Activated CD4-positive, alpha-beta memory T cell treated with anti-CD3 and anti-CD28 coated beads for 36 hours (primary cell): ENCODE measurements at places on chromosomes 13 and 19. TPM values are rescaled to one million over a fixed set of nuclear protein-coding genes. Genes with fewer than 3 reads are reported as not detected.

- no peaks in the 10 kb centered on the region for H3K4me1 ChIP-seq
- H3K36me3 ChIP-seq: peaks cover 2% of the 10 kb centered on the region
- DNase-seq: no peak
Measured at GRCh38 chr19:42335374-42335936, 10.0 kb downstream of the MEGF8 start.

DNA sequence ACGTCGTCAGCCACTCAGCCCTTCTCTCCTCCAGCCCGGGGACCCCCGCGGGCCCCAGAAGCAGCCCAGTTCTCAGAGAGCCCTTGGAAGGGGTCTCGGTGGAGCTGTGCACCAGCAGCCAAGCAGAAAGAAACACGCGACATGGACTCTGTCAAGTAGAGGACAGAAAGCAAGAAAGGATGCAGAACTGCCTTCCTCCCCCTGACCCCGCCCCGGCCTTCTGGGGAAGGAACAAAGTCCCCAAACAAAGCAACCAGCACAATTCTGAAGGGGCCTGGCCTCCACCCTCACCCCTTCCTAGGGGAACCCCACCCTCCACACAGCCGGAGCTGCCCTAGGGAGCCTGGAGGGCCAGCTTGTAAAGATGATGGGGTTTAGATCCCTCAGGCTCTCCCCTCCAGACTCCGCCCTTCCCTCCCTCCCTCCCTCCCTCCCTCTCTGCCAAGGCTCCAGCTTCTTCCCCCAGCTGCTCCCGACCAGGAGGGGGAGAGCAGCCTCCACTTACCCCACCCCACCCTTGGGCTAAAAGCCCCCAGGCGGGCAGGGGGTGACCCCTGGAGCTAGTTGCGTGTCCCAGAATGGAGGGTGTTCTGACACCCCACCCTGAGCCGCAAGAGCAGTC lies 7.8 kb downstream of the LYL1 start:
- peaks cover 33% of the 10 kb centered on the region for H3K4me1 ChIP-seq
- no peak for DNase-seq
- H3K27ac ChIP-seq: no peak overlapping the region
- peaks cover 22% of the 10 kb centered on the region for H3K27me3 ChIP-seq

- H3K36me3 ChIP-seq: peaks cover 27% of the 10 kb centered on the region
- peak overlapping the region; percentile 93 for H3K4me3 ChIP-seq
- no peak for DNase-seq
- peaks cover 13% of the 10 kb centered on the region for H3K4me1 ChIP-seq
- peak overlapping the region; percentile 91 for H3K27ac ChIP-seq
- H3K27me3 ChIP-seq: no peaks in the 10 kb centered on the region
Measured at GRCh38 chr19:52336791-52337381, 843 bp downstream of the ZNF610 start.

DNA sequence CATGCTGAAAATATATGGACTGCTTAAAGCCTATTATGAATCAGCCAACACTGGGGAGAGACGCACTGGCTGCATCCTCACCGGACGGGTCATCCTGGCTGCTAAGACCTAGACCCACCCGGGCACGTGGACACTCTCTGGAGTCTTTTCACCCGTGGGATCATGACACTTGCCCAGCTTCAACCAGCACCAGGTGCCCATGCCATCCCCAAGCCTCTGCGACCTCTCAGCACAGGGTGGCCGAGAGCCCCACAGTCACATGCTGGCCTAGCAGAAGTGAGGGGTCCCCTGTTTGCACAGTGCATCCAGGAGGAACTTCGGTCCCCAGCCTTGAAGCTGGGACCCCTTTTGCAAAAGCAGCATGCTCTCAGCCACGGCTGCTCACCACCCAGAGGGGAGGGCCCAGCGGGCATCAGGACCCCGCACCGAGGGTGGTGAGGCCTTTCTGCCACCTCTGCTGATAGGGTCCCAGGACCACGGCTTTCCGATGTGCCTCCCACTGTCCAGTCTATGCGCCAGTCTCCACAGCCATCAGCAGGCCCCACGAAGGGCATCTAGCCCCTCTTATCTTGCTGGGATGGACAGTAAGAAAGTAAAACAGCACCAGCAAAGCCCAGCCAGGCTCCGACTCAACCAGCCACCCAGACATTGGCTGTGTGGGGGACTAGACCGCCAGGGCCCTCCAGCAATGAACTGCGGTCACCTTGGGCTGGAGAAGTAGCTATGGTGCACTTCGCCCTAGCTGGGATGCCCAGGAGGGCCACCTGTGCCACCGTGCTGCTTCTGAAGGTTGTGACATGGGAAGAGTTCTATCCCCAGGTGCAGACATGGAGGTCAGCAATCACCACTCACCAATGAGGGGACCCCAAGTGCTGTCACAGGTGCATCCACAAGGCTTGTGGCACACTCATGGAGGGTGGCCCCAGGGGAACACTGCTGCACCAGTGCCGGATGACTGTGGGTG lies 73.1 kb downstream of the CEBPG start:
- H3K36me3 ChIP-seq: no peaks in the 10 kb centered on the region
- no peak for DNase-seq
- H3K4me1 ChIP-seq: no peaks in the 10 kb centered on the region
- no peak overlapping the region for H3K27ac ChIP-seq
- H3K27me3 ChIP-seq: no peaks in the 10 kb centered on the region
- H3K4me3 ChIP-seq: no peak overlapping the region

DNA sequence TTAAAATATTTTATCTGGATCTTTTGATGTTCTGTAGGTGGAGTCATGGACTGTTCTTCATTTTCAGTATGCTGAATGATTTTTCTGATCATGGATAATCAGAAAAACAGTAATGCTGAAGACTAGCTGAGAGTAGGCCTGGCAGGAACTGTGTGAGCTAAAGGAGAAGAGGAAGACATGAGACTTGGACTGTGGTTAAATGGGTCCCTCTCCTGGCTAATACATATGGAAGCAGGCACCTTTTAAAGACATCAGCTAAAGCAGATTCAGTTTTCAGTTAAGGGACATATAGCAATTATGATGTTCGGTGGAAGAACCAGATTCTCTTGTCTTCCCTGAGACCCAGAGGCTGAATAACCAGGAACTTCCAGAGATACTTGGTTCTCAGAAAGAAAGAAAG lies 169.4 kb downstream of the OLFM4 start:
- no peaks in the 10 kb centered on the region for H3K4me1 ChIP-seq
- H3K4me3 ChIP-seq: no peak overlapping the region
- DNase-seq: no peak
- H3K36me3 ChIP-seq: no peaks in the 10 kb centered on the region

GRCh38 chr19:54145541-54146158 lies 8.1 kb downstream of the CNOT3 start:
- H3K4me1 ChIP-seq: peaks cover 15% of the 10 kb centered on the region
- no peak for DNase-seq

DNA sequence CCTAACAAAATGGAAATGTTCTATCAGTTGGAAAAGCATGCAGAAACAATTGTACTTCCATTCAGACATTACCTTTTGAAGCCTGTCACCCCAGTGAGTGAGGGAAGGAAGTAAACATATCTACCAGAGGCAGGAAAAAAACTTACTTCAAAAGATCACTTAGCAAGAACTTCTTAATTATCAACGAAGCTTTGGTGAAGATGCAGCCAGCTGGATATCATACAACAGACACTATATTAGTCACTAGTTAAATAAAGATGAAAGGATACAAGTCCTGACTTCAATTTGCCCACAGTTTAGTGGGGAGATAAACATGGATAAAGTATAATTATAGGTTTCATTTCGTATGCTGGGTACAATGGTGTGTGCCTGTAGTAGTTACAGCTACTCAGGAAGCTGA lies 148.8 kb downstream of the TNFRSF19 start:
- no peak overlapping the region for H3K4me3 ChIP-seq
- DNase-seq: no peak
- H3K4me1 ChIP-seq: peaks cover 13% of the 10 kb centered on the region
- no peak overlapping the region for H3K27ac ChIP-seq
- H3K27me3 ChIP-seq: no peaks in the 10 kb centered on the region

- H3K4me3 ChIP-seq: no peak overlapping the region
- no peak overlapping the region for H3K27ac ChIP-seq
- H3K27me3 ChIP-seq: peaks cover 7% of the 10 kb centered on the region
- no peaks in the 10 kb centered on the region for H3K36me3 ChIP-seq
Measured at GRCh38 chr13:26882731-26883130, 122.1 kb upstream of the GPR12 start.

ADGRE2 gene
- total RNA-seq: 0.58 TPM

GRCh38 chr13:77975358-77976042 lies 56.9 kb upstream of the EDNRB start:
- no peak overlapping the region for H3K4me3 ChIP-seq
- H3K27ac ChIP-seq: no peak overlapping the region
- DNase-seq: no peak
- no peaks in the 10 kb centered on the region for H3K36me3 ChIP-seq
- H3K4me1 ChIP-seq: no peaks in the 10 kb centered on the region

GRCh38 chr19:18951721-18952281 lies 10.8 kb upstream of the HOMER3 start:
- no peaks in the 10 kb centered on the region for H3K36me3 ChIP-seq
- no peaks in the 10 kb centered on the region for H3K4me1 ChIP-seq
- no peaks in the 10 kb centered on the region for H3K27me3 ChIP-seq
- DNase-seq: no peak

DNA sequence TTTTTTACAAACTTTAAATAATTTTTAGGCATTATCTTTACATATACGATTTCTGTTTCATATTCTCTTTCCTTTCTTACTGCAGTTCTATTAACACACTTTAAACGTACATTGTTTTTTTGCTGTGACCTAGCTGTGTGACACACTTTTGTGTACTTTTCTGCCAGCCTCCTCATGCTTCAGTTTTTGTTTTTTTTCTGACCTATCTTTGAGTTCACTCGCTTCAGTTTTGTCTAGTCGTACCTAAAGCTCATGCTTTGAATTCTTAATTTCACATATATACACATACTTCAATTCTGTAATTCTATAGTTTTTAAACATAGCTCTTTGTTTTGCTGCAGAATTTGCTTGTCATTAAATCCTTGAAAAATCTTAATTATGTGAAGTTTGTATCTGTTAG lies 150.4 kb downstream of the PDS5B start:
- peak overlapping the region; percentile 72 for H3K4me3 ChIP-seq
- no peaks in the 10 kb centered on the region for H3K27me3 ChIP-seq
- DNase-seq: no peak
- peak overlapping the region; percentile 83 for H3K27ac ChIP-seq
- H3K36me3 ChIP-seq: peaks cover 13% of the 10 kb centered on the region

PBX4 gene
- total RNA-seq: 45.7 TPM

- no peaks in the 10 kb centered on the region for H3K27me3 ChIP-seq
- no peak overlapping the region for H3K27ac ChIP-seq
- peaks cover 16% of the 10 kb centered on the region for H3K4me1 ChIP-seq
Measured at GRCh38 chr19:18995804-18996241, 37.5 kb downstream of the SUGP2 start.

GRCh38 chr13:20024702-20025101 lies 66.2 kb downstream of the ZMYM2 start:
- H3K4me1 ChIP-seq: peaks cover 17% of the 10 kb centered on the region
- H3K36me3 ChIP-seq: peaks cover 29% of the 10 kb centered on the region
- H3K4me3 ChIP-seq: no peak overlapping the region
- H3K27ac ChIP-seq: no peak overlapping the region
- H3K27me3 ChIP-seq: no peaks in the 10 kb centered on the region
- DNase-seq: no peak

GRCh38 chr19:2512523-2513431 lies 36.9 kb downstream of the GADD45B start:
- H3K27ac ChIP-seq: no peak overlapping the region
- peaks cover 5% of the 10 kb centered on the region for H3K4me1 ChIP-seq
- no peaks in the 10 kb centered on the region for H3K27me3 ChIP-seq
- H3K4me3 ChIP-seq: no peak overlapping the region
- H3K36me3 ChIP-seq: no peaks in the 10 kb centered on the region
- no peak for DNase-seq

DNA sequence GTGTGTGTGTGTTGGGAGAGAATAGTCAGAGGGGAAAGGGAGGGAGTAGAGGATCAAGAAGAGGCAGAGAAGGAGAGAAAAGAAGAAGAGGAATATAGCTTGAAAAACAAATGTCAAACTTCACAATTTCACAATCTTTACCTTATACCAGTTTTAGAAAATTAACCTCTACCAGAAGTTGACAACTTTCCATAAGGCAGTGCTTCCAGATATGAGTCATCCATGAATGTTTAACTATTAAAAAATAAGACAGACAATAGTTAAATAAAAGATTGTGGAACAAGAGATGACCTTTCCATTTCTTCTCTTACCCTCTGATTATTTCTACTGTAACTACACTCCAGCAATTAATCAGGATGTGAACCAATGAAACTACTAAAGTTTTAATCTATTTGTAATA lies 229.4 kb downstream of the ITGBL1 start:
- DNase-seq: no peak
- H3K36me3 ChIP-seq: no peaks in the 10 kb centered on the region
- H3K4me3 ChIP-seq: no peak overlapping the region
- peaks cover 15% of the 10 kb centered on the region for H3K27me3 ChIP-seq

DNA sequence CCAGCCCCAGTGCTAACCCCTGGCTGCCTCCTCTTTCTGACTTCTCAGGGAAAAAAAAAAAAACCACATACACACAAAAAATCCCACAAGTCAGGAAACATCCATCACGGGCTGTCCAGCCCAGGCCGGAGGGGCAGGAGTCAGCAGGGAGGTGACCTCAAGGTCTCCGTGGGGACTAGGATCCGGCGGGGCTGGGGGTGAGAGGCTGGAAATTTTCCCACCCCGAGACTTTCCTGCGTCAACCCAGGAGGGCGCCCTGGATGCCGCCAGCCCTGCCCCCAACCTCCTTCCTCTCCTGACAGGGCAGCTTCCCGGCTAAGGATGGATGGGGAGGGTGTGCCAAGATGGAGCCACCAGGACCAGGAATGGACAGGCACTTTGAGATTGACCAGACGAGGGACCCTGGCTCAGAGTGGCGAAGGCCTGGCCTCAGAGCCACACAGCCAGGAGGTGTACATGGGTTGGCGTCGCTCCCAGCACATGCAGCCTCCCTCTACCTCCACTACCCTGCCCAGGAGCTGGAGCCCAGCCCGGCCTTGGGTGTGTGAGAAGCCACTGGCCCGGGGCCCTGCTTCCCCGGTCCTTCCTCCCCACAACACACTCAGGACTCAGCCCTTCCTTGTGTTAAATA lies 33.3 kb downstream of the BLOC1S3 start:
- H3K4me3 ChIP-seq: no peak overlapping the region
- no peaks in the 10 kb centered on the region for H3K36me3 ChIP-seq
- H3K4me1 ChIP-seq: peaks cover 2% of the 10 kb centered on the region
- no peak for DNase-seq
- H3K27ac ChIP-seq: no peak overlapping the region
- peaks cover 20% of the 10 kb centered on the region for H3K27me3 ChIP-seq

GRCh38 chr19:50003810-50004419 lies 21.3 kb downstream of the VRK3 start:
- H3K36me3 ChIP-seq: peaks cover 45% of the 10 kb centered on the region
- no peaks in the 10 kb centered on the region for H3K27me3 ChIP-seq
- H3K27ac ChIP-seq: peak overlapping the region; percentile 45
- DNase-seq: peak; percentile 62
- H3K4me1 ChIP-seq: peaks cover 25% of the 10 kb centered on the region
- peak overlapping the region; percentile 7 for H3K4me3 ChIP-seq

GRCh38 chr13:39599842-39600241 lies 3.2 kb downstream of the LHFPL6 start:
- DNase-seq: no peak
- H3K4me1 ChIP-seq: peaks cover 18% of the 10 kb centered on the region
- H3K4me3 ChIP-seq: no peak overlapping the region
- H3K36me3 ChIP-seq: no peaks in the 10 kb centered on the region
- H3K27ac ChIP-seq: no peak overlapping the region

GRCh38 chr13:97141097-97141496 lies 81.0 kb upstream of the MBNL2 start:
- peaks cover 11% of the 10 kb centered on the region for H3K4me1 ChIP-seq
- H3K4me3 ChIP-seq: no peak overlapping the region
- H3K27ac ChIP-seq: no peak overlapping the region
- DNase-seq: no peak
- H3K36me3 ChIP-seq: no peaks in the 10 kb centered on the region

- H3K4me1 ChIP-seq: no peaks in the 10 kb centered on the region
- no peak for DNase-seq
- no peaks in the 10 kb centered on the region for H3K27me3 ChIP-seq
- no peaks in the 10 kb centered on the region for H3K36me3 ChIP-seq
Measured at GRCh38 chr13:34808649-34809048, 133.4 kb upstream of the NBEA start.

C19orf38 gene
- 1.4 TPM for total RNA-seq

FAM216B gene
- total RNA-seq: not detected
